ENCODE measurements at places on chromosomes 5 and 9. TPM values are rescaled to one million over a fixed set of nuclear protein-coding genes. Genes with fewer than 3 reads are reported as not detected.

GRCh38 chr9:130290291-130291181 is 25.0 kb downstream of the HMCN2 start:
- no peak for DNase-seq

DNA sequence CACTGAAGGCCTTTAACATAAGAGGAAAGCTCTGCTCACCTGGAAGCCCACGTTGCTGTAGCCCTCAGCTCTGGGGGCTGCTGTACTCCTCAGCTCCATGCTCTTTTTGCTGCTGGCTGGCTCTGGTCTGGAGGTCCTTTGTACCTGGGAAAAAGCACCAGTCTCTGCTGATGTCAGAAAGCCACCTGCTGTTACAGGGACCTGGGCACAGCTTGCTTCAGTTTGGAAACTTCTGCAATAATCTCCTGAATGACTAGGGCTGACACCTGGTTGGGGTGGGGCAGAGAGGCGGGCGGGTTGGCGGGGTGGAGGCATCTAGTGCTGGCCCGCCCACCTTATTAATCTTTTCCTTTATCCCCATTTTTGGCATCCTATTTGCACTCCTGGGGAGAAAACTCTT is at the start of gene SLC28A3:
Gene SLC28A3, minus strand, starts transcription at position 224 of the 400 bp plus-strand sequence. Its CDS starts 125 bp downstream, at position 99.
- peak; percentile 67 for DNase-seq

DNA sequence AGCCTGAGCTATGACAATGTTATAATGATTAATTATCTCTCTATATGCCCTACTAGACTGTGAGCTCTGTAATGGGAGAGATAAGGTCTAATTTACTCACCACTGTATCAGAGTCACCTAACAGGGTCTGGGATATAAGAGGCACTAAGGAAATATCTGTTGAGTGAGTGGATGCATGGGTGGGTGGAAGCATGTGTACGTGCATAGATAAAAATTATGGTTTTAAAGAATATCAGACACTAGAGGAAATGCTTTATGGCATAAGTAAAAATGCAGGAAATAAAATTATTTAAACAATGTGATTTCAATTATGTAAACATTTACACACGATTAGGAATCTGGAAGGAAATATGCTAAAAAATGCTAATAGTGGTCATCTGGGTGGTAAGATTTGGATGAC is 137.8 kb downstream of the SPOCK1 start:
- no peak for DNase-seq

DNA sequence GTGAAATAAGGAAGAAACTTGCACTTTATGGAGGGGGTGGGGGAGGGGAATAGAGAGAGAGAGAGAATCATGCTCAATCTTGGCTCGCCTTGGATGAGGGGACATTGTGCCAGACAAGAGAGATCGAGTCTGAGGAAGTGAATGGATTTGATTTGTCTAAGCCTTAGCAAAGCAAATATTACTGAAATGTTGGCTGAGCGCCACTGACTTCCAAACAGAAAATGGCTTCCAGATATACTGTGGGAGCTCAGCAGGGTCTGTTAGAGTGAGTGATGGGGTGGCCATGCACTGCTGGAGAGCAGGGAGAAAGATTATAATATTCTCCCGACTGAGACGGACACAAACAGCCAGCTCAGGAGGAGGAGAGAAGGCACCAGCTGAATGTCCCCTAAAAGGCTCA is 34.5 kb downstream of the BRINP1 start:
- DNase-seq, result no peak

GRCh38 chr9:117907420-117907819 is 203.2 kb downstream of the TLR4 start:
- DNase-seq, result no peak

DNA sequence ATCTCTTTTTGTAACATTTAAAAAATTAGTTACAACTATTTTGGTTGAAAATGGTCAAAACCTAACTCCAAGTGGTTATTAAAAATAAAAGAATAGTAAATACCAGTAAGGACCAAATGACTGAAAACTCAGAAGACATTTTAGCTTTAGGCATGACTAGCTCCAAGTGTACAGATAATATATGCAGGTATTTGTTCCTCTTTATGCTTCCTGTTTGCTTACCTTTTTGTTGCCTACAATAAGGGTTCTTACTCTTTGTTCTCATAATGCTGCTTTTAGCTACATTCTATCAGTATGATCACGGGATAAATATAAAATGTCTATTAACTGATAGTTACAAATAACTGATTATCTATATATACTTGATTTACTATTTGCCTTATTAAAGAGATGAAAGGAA is 259.6 kb downstream of the CDH12 start:
- DNase-seq, result no peak

GRCh38 chr5:125411744-125412560 is 665.5 kb upstream of the ZNF608 start:
- peak; percentile 33 for DNase-seq

DNA sequence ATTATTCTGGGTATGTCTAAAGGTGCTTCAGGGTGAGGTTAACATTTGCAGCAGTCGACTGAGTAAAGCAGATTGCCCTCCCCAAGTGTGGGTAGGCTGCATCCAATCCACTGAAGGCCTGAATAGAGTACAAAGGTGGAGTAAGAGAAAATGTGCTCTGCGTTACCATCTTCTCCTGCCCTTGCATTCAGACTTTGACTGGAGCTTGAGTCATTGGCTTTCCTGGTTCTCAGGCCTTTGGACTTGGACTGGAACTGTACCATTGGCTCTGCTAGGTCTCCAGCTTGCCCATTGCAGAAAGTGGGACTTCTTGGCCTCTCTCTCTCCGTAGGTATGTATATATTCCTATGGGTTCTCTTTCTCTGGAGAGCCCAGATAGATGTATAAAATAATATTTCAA is 120.9 kb upstream of the CNTLN start:
- DNase-seq, result no peak

GRCh38 chr5:15425766-15426165 is 74.2 kb upstream of the FBXL7 start:
- DNase-seq, result no peak

GRCh38 chr9:36827593-36827992 is 206.5 kb downstream of the PAX5 start:
- DNase-seq, result no peak

- peak; percentile 13 for DNase-seq
These were observed 1.7 kb downstream of the SSBP2 start for GRCh38 chr5:81749192-81749560.

- DNase-seq, result no peak
These were observed 548.5 kb upstream of the GRAMD2B start for GRCh38 chr5:125874717-125875116.

DNA sequence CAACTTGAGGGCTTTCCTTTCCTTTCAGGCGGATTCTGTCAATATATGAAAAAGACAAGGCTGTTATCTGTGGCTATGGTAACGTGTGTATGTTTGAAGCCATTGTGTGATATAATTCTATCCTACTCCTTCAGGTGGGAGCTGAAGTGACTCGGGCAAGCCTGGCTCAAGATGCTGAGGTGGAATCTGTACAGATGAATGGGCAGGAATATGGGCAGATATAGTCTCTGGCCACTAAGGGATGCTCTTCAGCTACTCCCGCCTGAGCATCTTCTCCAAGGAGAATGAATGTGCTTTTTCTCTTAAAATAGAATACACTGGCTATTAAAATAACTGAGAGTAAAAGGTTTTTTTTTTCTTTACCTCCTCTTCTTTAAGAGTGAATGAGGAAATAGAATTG is 244.8 kb downstream of the ADGRV1 start:
- no peak for DNase-seq

DNA sequence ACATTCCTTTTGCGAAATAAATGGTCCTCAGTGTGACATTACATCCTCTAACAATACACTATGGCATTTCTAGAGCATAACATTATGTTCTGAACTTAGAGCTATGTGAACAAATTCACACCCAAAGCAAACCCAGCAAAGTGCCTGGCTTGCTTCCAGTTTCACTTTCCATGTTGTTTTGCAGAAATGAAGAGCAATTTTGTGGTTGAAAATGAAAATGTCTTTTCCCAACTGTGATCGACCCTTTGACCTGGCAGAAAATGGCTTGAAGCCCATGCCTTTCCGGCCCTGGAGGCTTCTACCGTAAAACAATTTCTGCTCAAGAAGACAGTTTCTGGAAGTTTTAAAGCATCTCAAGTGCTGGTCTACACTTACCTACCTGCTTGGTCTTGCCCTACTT is 344.7 kb upstream of the RGMB start:
- DNase-seq, result no peak

GRCh38 chr9:107472581-107473340 is 16.8 kb downstream of the KLF4 start:
- no peak for DNase-seq

GRCh38 chr5:19534751-19535150 is 453.2 kb downstream of the CDH18 start:
- DNase-seq, result no peak

GRCh38 chr5:143177263-143177983 is 226.1 kb downstream of the NR3C1 start:
- DNase-seq, result no peak

GRCh38 chr9:97405551-97405950 is 6.3 kb upstream of the TDRD7 start:
- no peak for DNase-seq

GRCh38 chr9:86359151-86359879 is 5.1 kb upstream of the TUT7 start:
- no peak for DNase-seq

- no peak for DNase-seq
These were observed 21.4 kb upstream of the SPARC start for GRCh38 chr5:151708126-151708525.

DNA sequence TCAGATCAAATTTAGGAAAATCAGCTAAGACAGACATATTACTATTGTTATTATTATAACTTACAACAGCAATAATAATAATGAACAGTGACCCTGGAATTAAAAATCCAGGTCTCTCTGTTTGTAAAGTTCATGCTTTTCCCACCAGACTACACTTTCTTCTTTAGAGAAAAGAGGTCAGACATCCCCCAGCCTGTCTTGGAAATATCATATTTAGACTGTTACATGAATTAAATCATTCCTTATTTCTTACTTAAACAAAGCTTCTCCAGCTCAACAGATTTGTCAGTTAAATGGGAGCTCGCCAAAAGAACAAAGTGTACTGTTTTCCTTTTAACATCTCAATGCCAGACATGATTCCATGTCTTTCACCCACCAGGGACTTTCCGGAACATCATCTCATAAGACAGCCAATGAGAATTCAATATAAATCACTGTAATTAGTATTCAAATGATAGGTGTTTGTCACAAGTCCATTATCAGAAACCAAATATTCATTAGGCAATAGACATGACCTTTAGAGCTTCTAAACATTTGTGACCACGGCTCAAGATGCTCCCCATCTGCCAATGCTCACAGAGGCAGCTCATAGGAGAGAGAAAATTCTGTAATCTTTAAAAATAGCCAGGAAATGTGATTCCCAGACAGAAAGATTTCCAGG is 351.9 kb downstream of the ENC1 start:
- DNase-seq, result no peak

GRCh38 chr5:111447099-111447498 is 65.2 kb downstream of the STARD4 start:
- no peak for DNase-seq

DNA sequence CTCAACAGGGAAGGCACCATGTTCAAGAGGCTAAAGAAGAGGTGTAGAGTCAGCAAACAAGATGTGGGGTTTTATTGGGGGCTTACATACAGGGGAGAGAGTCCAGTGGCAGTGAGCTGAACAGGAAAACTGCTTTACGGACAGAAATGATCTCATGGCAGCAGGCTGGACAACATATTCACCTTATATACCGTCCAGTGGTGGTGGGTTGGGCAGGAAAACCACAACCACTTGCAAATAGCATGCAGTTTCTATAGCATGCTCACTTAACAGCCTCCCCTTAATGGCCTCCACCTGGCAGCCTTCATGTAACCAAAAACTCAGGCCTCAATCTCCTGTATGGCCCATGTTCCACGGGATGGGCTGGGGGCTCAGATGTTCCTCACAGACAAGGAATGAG is 5.4 kb downstream of the TNFSF8 start:
- no peak for DNase-seq

- DNase-seq, result peak; percentile 43
These were observed 2.8 kb upstream of the FAM193B start for GRCh38 chr5:177557041-177557647.

DNA sequence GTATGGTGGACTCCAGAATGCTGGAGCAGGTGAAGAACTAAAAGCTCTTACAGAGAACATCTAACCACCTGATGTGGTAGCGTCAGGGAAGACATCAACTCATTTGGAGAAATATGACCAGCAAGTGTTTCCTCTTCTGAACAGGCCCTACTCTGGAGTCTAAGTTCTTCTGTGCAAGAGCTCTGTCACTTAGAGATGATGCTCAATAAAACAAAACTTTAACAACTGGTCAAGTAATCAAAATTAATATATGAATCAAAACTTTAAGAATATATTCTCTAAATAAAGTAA is 85.8 kb downstream of the CYFIP2 start:
- no peak for DNase-seq

GRCh38 chr5:54022223-54022622 is 288.1 kb downstream of the ARL15 start:
- no peak for DNase-seq

- DNase-seq, result no peak
These were observed 180.2 kb upstream of the ZNF618 start for GRCh38 chr9:113695901-113696300.

- DNase-seq, result no peak
These were observed 32.6 kb downstream of the SARDH start for GRCh38 chr9:133705576-133705975.

- no peak for DNase-seq
These were observed 6.8 kb upstream of the AMACR start for GRCh38 chr5:34014626-34015025.

- DNase-seq, result no peak
These were observed 2.0 kb downstream of the NRG2 start for GRCh38 chr5:140041099-140041491.

SV2C gene
- total RNA-seq, result 0.54 TPM

SLC6A7 gene
- 26.4 TPM for total RNA-seq

TXNDC8 gene
- not detected for total RNA-seq

ADRB2 gene
- 0.41 TPM for total RNA-seq

MEIKIN gene
- total RNA-seq, result not detected

SYK gene
- total RNA-seq, result 59.5 TPM

FREM1 gene
- 1.4 TPM for total RNA-seq

UIMC1 gene
- total RNA-seq, result 57.8 TPM

IFNW1 gene
- total RNA-seq, result not detected

TNFSF15 gene
- total RNA-seq, result 8.7 TPM

DIPK1B gene
- 10.0 TPM for total RNA-seq
